ENCODE measurements at places on chromosomes 13 and 19.

DNA sequence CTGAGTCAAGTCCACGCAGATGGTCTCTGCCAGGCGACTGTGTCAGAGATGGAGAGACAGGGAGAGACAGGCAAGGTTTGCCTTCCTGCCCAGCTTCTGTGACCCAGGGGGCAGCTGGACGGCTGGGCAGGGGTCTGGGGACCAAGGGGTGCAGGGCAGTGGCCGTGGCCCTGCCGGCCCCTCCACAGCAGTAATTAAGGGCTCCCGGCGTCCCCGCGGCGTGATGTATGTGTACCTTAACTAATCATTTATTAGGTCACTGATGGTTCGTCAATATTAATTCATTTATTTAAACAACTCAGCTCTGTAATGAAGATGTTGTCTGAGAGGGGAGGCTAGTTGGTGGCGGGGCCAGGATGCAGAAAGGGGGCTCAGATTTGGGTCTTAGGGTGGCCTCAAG is 28.6 kb upstream of the TCF3 start:
- DNase-seq: no peak

GRCh38 chr13:98921786-98922185 is 56.1 kb downstream of the DOCK9 start:
- DNase-seq: no peak

- no peak for DNase-seq
These were observed 32.2 kb downstream of the DEDD2 start for GRCh38 chr19:42185277-42185676.

DNA sequence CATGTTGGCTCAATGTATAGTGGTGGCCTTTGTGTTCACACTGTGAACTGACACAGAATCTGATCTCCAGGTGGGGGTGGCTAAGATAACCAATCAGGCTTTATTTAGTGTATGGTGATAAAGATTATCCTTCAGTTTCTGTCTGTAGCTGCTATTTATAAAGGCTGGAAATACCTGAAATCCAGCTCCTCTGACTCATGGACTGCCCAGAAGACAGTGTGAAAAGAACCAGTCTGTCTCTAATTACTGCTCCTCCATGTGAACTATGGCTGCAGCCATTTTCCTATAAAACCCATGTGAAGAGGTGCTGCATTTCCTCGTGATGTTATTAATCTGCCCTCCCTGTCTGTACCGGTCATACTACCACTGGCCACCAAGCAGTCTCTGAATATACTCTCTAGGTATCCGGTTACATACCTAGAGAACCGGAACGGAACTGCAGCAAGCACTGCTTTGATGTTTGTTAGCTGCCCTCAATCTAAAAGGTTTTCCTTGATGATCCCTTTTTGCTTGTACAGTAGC is 238.0 kb downstream of the LHFPL6 start:
- DNase-seq: no peak

DNA sequence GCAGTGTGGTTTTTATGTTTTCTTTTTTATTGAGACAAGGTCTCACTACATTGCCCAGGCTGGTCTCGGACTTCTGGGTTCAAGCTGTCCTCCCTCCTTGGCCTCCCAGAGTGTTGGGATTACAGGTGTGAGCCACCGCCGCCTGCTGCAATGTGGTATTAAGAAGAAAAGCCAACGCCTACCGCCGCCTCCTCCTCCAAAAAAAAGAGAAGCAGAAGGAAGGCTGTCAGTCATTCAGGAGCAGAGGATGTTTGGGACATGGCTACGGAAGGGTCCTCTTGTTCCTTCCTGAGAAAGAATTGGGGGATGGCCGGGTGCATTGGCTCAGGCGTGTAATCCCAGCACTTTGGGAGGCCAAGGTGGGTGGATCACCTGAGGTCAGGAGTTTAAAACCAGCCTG is 1.2 kb downstream of the PPP1R37 start:
- no peak for DNase-seq

GRCh38 chr13:110415669-110416068 is 108.6 kb downstream of the COL4A2 start:
- DNase-seq: no peak

- DNase-seq: peak; percentile 47
These were observed at the start of gene MTUS2 for GRCh38 chr13:28820099-28821051. Gene MTUS2, plus strand, starts transcription at chr13:28820339.

DNA sequence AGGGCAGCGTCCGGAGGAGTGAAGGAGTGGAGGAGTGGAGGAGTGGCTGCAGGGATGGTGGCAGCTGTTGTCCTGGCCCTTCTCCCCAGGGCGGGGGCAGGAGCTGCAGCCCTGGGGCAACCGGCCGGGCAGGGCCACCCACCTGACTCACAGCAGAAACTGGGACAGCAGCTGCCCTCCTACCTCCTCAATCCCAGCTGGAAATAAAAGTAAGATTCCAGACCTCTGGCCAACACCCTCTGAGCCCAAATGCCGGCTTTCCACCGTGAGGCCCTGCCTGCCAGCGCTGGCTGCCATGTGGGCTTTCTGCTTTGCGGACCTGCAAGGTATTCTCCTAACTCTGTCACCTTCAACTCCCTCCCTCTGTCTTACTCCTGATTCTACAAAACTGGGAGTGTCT is 3.3 kb upstream of the CLPP start:
- DNase-seq: no peak

DNA sequence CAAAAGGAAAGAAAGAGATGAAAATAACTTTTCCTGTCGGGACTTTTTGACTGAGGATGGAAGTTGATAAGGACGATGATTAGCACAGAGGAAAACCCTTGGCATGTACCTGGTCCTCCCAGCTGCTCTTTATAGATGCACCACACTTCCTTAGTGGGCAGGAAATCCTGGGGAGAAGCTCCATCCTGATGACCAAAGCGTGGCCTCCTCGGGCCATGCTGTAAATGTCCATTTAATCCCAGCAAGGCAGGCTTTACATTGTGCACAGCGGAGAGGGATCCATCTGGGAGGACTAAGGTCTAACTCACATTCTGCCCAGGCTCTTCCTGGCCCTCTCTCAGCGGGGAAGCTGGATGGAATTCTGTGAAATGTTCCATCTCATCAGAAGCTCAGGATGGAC is 113.5 kb downstream of the COL4A2 start:
- no peak for DNase-seq

DNA sequence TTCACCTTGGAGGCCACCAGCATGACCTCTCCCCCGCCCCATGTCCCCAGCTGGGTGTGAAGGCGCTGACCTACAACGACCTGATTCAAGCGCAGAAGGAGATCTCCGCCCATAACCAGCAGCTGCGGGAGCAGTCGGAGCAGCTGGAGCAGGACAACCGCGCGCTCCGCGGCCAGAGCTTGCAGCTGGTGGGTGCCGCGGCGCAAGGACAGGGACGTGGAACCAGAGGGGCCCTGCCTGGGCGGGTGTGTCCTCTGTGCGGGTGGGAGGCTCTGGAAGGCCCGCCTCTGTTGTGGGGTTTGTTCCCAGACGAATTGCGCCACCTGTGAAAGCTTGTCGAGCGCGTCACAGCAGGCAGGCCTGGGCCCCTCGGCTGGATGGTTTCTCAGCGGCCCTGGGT is 22.3 kb downstream of the PLEKHJ1 start:
- DNase-seq: no peak

GRCh38 chr13:66974889-66975288 is 255.2 kb downstream of the PCDH9 start:
- no peak for DNase-seq

DNA sequence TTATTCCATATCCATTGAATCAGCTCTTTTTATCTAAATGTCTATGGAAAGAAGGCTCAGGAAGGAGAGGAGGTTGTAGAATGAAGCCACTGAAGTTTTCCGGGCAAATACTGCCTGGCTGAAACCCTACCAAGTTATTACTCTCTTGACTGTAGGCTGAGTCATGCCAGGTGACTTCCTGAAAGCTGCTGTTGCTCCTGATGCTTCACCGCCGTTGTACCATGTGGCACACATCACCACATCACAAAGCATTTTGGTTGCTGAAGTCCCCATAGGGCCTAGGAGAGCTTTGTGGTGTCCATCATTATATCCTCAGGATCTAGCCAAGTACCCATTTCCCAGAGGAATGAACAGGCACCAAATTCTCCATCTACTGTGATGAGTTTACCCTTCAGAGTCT is 11.1 kb upstream of the TDRD12 start:
- DNase-seq: no peak

GRCh38 chr13:109790942-109791605 is 4.7 kb upstream of the IRS2 start:
- DNase-seq: peak; percentile 74

- DNase-seq: no peak
These were observed 20.1 kb upstream of the MRI1 start for GRCh38 chr19:13744174-13744573.

DNA sequence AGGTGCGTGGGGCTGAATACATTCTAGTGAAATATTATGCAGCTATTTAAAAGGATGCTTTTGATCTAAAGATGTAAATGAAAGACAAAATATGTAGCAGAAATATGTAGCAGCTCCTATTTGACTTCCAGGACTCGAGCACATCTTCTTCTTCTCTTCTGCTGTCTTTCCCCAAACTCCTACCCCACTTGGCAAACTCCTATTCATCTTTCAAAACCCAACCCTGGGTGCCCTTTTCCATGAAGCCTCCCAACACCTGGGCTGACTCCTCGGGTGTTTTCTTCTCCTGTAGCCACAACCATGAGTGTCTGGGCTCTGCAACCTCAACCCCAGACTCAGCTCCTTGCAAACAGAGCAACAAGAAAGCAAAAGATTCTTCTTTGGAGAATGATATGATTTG is 11.1 kb downstream of the ACER1 start:
- no peak for DNase-seq

- no peak for DNase-seq
These were observed 14.0 kb downstream of the EXOSC8 start for GRCh38 chr13:37014609-37015008.

All from NCI-H1105 treated with DMSO at 0.1 percent for 48 hours (cell line).